Stimulated activated CD4-positive, alpha-beta T cell treated with anti-CD3 and anti-CD28 coated beads, Interleukin-12 subunit alpha, Interleukin-12 subunit beta, amount 100 ng/mL, for 4 hours (primary cell): ENCODE measurements at places on chromosomes 3 and 15.

DNA sequence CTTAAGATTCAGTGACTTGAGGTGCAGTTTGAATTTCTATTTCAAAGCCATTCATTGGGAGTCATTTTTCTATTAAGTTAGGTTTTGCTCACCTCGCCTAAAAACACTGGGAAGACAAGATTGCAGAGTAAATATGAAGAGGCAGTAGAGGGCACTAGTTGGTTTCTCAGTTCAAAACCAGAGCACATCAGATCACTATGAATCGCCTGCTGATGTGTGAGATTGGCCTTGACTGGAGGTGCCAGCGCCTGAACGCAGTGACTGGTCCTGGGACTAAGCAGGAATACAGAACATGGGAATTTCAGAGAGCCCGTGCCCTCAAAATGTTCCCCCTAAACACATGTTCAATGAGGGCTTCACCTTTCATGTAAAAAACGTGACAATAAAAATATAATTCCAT is 229.0 kb downstream of the ITPR1 start:
- DNase-seq, result no peak

GRCh38 chr15:66841953-66842681 is 140.1 kb downstream of the SMAD6 start:
- peak; percentile 26 for DNase-seq

GRCh38 chr3:176690083-176690869 is 507.0 kb downstream of the TBL1XR1 start:
- no peak for DNase-seq

DNA sequence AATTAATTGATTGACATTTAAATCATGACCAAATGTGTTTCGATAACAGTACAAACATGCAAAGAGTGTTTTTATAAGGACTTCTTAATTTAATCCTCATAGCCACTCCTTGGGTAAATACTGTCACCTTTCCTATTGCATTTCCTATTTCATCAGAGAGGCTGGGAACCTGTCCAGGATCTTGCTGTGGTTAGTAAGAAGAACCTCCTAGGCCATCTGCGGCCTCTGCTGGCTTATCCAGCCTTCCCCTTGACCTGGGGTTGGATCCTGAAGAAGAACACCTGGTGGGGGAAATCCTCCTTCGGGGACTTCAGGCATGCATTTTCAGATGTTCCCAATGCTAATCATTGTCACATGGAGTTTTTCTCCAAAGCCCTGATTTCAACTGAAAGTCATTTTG is 25.5 kb downstream of the GLDN start:
- no peak for DNase-seq

DNA sequence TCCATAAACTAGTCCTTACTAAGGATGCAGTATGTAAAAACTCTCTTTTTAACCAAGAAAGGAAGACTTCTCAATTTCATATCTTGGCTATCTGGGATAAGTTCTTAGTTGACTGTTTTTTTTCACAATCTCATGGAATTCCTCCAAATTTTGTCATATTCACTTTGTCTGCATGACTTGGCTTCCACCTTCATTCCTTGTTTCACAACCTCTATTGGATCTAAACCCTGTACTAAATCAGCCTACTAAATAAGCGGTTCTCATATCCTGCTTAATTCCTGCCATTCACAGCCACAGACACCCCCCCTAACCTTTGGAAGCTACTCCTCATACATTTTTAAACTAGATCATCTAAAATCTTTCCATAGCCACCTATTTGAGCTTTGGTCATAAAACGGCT is 370.6 kb upstream of the NAALADL2 start:
- no peak for DNase-seq

GRCh38 chr15:35657679-35658311 is 111.8 kb upstream of the DPH6 start:
- DNase-seq, result no peak

DNA sequence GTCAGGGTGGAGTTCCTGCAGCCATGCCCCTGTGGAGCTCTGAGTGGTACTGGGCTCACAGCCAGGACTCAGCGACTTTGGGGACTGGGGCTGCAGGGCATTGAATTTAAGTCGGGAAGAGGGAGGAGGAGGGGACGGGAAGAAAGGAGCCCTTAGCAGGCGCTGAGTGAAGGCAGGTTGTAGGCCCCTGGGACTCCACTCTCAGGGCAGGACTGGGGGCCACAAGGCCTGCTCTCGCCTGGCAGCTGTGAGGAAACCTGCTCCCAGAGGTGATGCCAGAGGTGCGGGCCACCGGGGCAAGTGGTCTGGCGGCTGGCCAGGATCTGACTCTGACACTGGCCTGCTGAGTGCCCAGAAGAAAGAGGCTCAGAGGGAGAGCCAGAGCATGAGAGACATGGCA is 73.5 kb downstream of the EPHB3 start:
- DNase-seq, result no peak

- DNase-seq, result no peak
Measured at GRCh38 chr15:93900476-93901400, 330.6 kb upstream of the MCTP2 start.

DNA sequence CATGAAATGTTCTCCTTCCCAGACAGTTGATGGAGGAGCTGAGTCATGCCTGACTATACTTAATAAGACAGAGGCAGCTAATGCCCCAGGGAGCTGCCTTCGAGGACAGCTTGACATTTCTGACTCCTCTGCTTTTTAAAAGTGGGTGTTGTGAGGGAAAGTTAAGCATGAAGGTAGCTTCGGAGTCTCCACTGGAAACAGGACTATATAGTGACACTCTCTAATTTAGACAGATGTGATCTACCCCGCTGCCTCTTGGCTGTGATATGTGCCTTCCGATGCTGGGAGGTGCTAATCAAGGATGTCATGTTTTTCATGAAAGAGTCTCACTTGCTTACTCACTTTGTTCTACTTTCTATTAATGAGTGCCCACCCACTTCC is 72.7 kb downstream of the IL1RAP start:
- peak; percentile 23 for DNase-seq

- no peak for DNase-seq
Measured at GRCh38 chr3:128270559-128271492, 117.5 kb downstream of the EEFSEC start.

DNA sequence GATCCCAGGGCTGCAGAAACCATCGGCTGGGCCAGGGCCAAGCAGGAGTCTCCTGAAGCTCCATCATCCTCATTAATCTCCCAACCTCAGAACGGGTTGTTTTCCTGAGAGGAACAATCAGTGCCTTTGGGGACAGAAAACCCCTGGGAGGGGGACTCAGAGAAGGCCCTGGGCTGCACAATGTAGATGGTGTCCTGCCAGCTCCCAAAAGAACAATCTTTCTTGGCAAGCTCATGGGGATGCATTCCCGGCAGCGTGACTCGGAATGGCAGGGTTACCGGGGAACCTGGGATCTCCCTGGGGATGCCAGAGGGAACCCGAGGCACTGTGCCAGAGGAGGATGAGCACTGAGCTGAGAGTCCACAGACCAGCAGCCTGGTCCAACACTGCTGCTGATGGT is 72.1 kb upstream of the ATP2B2 start:
- DNase-seq, result no peak

- no peak for DNase-seq
Measured at GRCh38 chr3:177694316-177694715, 497.0 kb upstream of the TBL1XR1 start.

DNA sequence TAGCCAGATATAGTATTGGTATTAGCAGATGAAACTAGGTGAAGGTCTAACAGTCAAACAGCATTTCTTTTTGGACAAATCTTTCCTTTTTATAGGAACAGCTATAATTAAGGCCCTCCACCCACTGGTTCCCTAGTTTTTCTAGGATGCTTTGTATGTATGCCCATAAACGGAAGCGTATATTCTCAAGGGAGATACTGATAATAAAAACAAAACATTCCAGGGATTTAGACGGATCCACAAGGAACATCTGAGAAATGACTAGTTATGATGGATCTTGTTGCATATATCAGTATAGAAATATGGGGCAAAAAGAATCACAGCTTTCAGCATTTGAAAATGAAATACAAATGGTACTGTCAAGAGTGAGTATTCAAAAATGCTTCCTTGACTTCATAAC is 22.5 kb downstream of the LRRC28 start:
- no peak for DNase-seq

GRCh38 chr15:22944651-22945050 is 35.5 kb downstream of the CYFIP1 start:
- no peak for DNase-seq

DNA sequence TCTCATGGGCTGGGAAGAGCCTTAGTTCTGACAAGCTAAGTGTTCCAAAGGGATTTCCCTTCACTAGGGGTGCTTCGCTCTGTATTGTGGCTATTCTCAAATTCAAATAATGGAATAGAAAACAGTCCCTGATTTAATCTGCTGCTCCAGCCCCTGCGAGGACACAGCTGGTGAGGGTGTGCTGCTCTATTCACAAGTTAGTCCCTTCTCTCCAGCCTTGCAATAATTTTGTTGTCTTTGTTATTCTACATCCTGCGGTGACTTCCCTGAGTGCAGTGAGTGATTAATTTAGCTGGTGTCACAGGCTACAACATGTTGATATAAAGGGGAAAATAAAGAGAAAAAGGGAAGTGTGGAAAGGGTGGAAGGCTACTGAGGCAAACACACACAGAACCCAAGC is 180.5 kb upstream of the VEPH1 start:
- DNase-seq, result no peak

- DNase-seq, result no peak
Measured at GRCh38 chr15:70523616-70524015, 239.7 kb downstream of the UACA start.

DNA sequence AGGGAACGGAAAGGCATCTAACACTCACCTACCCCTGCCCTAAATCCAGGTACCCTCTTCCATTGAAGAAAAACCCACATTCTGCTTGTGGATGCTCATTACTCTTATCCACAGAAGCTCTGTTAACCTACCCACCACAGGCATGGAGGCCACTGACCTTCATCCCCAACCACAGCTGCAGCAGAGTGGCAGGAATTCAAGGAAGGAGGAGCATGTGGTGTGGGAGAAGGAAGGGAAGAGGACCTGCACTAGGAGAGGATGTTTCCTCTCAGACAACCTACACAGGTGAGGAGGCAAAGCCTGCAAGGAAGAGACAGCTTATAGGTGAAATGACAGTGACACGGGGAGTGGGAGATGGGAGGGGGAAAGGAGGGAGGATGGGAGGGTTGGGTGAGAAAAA is 192.5 kb upstream of the TSC22D2 start:
- DNase-seq, result no peak

GRCh38 chr3:32725721-32726120 is 40.7 kb downstream of the CNOT10 start:
- DNase-seq, result no peak

- no peak for DNase-seq
Measured at GRCh38 chr3:194383276-194383940, 13.9 kb upstream of the LRRC15 start.

DNA sequence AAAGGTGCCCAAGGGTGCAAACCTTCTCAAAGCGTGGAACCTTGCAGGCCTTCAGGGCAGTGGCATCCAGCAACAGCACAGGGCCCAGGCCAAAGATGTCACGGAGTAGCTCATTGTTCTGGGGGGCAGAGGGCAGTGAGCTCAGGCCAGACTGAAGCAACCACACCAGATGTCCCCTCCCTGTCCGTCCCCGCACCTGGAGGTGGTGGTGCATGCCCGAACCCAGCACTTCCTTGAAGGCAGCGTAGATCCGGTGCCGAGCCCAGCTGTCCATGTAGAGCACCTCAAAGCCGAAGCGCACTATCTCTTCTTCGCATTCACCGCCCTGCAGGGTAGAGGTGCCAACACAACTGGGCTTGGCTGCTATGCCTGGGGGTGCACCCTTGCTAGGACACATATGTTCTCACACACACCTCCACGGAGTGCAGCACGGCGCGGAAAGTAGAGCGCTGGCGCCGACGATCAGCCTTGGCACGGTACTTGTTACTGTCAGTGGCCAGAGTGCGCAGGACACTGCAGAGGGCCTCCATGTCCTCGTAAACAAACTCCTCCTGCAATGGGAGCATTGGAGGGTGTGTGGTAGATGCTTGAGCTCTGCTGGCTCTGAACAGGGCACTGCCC is 3.7 kb downstream of the IFRD2 start:
- DNase-seq, result no peak

- DNase-seq, result no peak
Measured at GRCh38 chr3:134611516-134611915, 39.3 kb downstream of the KY start.

DNA sequence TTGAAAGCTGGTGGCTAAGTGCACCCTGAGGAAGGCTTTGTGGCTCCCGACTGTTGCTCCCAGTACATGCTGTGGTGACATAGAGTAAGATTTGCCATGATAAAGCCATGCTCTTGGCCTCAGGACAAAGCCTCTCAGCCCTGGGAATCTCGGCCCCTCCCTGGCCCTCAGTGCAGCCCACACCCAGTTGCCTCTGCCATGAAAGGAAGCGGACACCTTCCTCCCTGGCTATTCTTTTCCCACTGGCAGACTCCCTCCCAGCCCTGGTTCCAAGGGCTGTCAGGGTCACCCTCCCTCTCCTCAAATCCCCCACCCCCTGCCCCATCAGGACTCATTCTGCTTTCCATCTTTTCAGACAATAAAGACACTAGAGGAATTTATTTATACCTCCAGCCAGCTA is 119.8 kb upstream of the NEO1 start:
- no peak for DNase-seq

GRCh38 chr15:89851673-89852341 is 37.2 kb upstream of the ANPEP start:
- DNase-seq, result no peak

GRCh38 chr15:66232267-66232625 is 21.3 kb downstream of the MEGF11 start:
- no peak for DNase-seq

DNA sequence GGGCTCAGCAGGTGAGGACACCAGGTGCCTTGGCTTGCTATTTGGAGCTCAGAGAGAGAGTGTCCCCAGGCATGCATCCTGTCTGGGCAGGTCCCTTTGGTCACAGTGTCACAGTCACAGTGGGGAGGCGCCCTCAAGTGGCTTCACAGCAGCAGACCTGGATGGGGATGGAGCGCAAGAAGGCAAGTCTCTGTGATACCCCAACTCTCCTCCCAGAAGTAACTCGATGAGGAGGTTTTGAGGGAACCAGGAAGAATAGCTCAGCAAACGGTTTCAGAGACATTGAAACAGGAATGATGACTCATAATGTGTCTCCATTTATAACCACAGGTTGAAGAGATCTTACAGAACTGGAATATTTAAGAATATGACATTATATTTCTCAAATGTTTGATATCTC is 66.5 kb upstream of the SH3GL3 start:
- peak; percentile 4 for DNase-seq

- DNase-seq, result no peak
Measured at GRCh38 chr3:126149960-126150515, 30.3 kb downstream of the ALDH1L1 start.

- DNase-seq, result no peak
Measured at GRCh38 chr15:40295877-40296560, 11.7 kb downstream of the PLCB2 start.

DNA sequence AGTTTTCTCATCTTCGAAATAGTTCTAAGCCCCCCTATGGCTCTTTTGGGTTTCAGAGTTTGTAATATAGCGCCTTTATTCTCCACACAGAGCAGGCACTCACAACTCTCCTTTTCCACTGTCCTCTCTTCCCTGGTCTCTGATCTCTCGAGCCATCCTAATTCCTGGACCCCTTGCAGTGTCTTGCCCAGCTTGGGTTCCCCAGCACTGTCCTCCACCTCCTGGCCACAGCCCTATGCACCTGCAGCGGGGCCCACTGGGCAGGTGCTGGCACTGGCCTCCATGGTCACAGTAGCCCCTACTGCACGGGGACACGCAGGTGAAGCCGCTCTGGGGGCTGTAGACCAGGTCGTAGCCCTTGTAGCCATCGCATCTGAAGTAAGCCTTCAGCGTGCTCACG is 27.9 kb downstream of the MUC20 start:
- DNase-seq, result no peak

GRCh38 chr3:13417166-13417947 is 2.8 kb downstream of the NUP210 start:
- DNase-seq, result no peak

GRCh38 chr3:16724487-16724886 is 119.3 kb upstream of the DAZL start:
- no peak for DNase-seq

- DNase-seq, result no peak
Measured at GRCh38 chr3:31546162-31546561, 13.4 kb downstream of the STT3B start.
